SK-N-DZ (cell line): ENCODE measurements at places on chromosomes 13 and 19.

- no peak for DNase-seq
Observed at GRCh38 chr13:84470528-84470927, 588.3 kb upstream of the SLITRK1 start.

DNA sequence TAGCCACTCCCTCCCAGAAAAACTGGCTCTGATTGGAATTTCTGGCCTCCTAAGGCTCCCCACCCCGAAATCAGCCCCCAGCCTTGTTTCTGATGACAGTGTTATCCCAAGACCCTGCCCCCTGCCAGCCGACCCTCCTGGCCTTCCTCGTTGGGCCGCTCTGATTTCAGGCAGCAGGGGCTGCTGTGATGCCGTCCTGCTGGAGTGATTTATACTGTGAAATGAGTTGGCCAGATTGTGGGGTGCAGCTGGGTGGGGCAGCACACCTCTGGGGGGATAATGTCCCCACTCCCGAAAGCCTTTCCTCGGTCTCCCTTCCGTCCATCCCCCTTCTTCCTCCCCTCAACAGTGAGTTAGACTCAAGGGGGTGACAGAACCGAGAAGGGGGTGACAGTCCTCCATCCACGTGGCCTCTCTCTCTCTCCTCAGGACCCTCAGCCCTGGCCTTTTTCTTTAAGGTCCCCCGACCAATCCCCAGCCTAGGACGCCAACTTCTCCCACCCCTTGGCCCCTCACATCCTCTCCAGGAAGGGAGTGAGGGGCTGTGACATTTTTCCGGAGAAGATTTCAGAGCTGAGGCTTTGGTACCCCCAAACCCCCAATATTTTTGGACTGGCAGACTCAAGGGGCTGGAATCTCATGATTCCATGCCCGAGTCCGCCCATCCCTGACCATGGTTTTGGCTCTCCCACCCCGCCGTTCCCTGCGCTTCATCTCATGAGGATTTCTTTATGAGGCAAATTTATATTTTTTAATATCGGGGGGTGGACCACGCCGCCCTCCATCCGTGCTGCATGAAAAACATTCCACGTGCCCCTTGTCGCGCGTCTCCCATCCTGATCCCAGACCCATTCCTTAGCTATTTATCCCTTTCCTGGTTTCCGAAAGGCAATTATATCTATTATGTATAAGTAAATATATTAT lies 6.1 kb downstream of the FOSB start:
- no peak for DNase-seq

GRCh38 chr13:72689181-72689696 lies 38.2 kb downstream of the MZT1 start:
- no peak for DNase-seq

GRCh38 chr19:42419309-42419708 lies 7.9 kb downstream of the LIPE start:
- no peak for DNase-seq

DNA sequence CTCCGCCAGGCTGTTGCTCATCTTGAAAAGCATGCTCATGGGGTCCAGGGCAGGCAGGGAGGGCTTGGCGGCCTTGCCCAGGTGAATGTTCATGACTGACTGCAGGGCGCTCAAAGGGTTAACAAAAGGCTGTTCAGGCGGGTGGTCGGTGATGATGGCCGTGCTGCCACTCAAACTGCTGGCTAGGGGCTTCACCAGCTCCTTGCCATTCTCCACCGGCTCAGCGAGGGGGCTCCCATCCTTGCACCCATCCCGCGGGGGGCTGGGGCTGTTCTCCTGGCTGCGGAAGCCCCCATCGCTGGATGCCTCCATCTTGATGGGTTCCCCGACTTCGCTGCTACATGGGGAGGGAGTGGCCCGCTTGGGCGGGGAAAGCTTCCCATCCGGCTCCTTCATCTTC lies 71.7 kb downstream of the TSHZ3 start:
- no peak for DNase-seq

GRCh38 chr19:31515931-31516330 lies 166.7 kb upstream of the TSHZ3 start:
- DNase-seq = no peak

- DNase-seq = no peak
Observed at GRCh38 chr13:53873558-53873957, 844.9 kb downstream of the OLFM4 start.

DNA sequence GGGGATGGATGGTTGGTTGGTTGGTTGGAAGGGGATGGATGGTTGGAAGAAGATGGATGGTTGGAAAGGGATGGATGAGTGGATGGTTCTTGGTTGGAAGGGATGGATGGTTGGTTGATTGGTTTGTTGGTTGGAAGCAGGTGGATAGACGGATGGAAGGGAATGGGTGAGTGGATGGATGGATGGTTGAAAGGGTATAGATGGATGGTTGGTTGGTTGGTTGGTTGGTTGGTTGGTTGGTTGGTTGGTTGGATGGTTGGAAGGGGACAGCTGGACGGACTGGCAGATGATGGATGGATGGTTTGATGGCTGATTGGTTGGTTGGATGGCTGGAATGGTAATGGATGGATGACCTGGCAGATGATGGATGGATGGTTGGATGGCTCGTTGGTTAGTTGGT lies 11.8 kb upstream of the HSH2D start:
- DNase-seq = no peak

- no peak for DNase-seq
Observed at GRCh38 chr13:100240109-100240779, 151.4 kb downstream of the PCCA start.

DNA sequence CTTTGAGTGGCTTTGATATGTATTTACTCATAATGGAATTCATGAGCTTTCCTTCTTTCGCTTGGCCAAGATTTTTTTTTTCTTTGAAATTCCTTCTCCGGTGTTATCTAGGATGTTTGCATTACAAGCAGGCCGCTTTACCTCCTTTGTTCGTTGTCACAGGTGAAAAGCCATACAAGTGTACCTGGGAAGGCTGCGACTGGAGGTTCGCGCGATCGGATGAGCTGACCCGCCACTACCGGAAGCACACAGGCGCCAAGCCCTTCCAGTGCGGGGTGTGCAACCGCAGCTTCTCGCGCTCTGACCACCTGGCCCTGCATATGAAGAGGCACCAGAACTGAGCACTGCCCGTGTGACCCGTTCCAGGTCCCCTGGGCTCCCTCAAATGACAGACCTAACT lies 16.7 kb downstream of the KLF5 start:
- no peak for DNase-seq

DNA sequence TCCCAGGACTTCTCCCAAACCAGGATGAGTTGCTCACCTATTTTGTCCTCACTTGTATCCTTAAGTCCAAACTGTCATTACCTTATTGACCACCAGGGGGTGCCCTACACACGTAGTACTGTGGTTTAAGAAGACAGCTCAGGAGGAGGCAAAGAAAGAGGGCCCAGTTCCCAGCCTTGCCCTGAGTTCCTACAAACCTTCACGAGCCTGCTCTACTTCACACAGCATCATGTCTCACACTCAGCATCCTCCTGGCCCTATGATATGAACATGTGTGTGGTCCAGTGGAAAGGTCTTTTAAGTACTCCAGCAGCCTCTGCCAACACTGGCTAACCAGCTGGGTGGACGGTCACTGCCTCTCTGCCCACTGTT lies 8.1 kb upstream of the ZNF784 start:
- DNase-seq = peak; percentile 83

DNA sequence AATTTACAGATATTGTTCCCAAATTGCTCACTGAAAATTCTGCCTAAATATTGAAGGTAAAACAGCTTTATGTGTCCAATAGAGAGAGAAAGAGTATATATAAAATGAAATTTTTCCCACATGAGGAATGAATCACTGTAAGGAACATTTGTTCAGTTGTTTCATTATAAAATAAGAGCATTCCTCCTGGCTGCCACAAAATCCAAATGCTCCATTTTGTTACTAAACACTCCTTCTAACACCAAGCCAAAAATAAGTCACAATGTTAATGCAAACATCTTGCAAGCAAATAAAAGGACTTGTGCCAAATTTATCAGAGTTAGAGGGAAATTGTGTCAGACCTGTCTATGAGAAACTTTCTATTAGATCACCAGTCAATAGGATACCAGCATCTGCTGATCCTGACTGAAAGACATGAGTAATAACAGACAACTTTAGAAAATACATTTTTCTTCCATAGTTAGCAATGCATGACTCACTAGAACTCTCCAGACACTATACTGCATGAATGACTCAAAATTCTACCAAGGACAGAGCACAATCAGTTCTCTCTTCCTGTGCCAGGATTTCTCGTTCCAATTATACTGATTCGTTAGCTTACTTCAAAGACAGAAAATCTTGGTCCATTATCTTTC lies 83.5 kb upstream of the FNDC3A start:
- no peak for DNase-seq

GRCh38 chr19:47013041-47013517 lies 6.6 kb upstream of the NPAS1 start:
- peak; percentile 57 for DNase-seq

GRCh38 chr13:69999875-70000274 lies 107.8 kb upstream of the ATXN8OS start:
- no peak for DNase-seq

GRCh38 chr13:97879646-97880310 lies 73.7 kb upstream of the IPO5 start:
- DNase-seq = no peak

GRCh38 chr13:101977475-101977874 lies 424.4 kb downstream of the FGF14 start:
- no peak for DNase-seq

DNA sequence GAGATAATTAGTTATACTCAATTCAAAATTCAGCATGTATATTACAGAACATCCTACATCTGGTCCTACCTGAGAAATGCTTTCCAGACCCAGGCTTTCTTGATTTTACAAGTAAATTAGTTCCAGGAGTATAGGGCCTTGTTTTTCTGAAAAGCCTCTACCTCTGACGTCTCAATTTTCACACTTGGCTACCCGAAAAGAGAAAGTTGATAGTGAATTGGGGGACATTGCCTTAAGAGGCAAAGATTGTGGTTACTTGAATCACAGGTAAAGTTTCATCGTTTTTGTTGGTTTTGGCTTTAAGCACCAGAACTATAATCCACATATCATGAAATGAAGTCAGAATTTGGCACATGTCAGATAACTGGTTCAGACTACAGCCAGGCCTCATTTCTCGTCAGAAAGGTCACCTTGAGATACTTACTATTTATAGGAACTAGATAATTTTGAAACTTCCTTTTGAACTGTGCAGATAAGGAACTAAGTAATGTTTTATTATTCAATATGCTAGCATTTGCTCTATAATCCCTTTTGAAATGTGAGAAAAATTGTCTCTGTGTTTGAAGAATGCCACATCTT lies 30.8 kb downstream of the FAM124A start:
- no peak for DNase-seq

- no peak for DNase-seq
Observed at GRCh38 chr13:97278435-97279411, 56.6 kb downstream of the MBNL2 start.

GRCh38 chr13:43240278-43240677 lies 216.9 kb downstream of the DNAJC15 start:
- no peak for DNase-seq

DNA sequence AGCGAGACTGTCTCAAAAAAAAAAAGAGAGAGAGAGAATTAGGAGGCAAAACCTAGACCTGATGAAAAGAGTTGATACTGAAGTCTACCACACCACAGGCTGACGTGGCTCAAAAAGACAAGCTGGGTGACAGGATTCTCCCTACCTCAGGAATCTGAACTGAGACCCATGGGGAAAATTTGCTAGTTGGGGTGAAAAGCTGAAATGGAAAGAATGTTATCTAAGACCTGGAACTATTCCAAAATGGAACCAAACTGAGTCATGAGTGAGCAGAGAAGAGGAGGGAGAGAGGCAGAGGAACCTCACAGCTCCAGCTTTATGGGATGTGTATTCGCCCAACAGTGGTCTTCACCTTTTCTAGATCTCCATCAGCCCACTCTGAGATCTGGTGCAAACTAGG lies 11.7 kb downstream of the SMG9 start:
- DNase-seq = no peak

DNA sequence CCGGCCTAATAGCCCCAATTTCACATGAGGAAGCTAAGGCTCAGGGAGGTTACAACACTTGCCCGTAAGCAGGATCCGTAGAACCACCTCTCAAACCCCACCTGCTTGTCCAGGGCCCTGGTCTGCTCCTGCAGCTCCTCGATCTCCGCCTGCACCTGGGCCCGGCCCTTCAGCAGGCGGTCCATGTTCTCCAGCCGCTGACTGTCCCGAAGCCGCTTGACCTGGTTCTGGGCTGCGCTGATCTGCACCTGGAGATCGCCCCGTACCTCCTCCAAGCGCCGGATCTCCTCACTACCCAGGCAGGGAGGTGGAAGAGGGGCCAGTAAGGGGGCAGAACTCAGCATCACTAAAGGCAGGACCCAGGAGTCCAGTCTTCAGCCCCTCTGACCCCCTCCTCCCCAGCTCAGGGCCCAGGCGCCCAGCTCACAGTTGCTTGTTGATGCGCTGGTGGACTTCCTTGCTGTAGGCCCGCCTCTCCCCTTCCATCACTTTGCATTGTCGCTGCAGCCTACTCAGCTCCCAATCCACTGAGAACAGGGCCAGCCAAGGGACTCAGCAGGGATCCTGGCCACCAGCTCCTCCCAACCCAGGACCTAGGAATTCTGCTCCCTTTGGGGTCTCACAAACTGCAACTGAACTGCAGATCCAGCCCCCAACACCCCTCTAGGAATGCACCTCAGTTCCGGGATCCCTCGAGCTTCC lies 6.9 kb upstream of the EMP3 start:
- no peak for DNase-seq

- DNase-seq = no peak
Observed at GRCh38 chr19:54096617-54097106, 3.9 kb downstream of the OSCAR start.

GRCh38 chr19:2059422-2060201 lies 8.6 kb upstream of the MKNK2 start:
- peak; percentile 67 for DNase-seq
